ENCODE measurements at places on chromosomes 16 and 17.

DNA sequence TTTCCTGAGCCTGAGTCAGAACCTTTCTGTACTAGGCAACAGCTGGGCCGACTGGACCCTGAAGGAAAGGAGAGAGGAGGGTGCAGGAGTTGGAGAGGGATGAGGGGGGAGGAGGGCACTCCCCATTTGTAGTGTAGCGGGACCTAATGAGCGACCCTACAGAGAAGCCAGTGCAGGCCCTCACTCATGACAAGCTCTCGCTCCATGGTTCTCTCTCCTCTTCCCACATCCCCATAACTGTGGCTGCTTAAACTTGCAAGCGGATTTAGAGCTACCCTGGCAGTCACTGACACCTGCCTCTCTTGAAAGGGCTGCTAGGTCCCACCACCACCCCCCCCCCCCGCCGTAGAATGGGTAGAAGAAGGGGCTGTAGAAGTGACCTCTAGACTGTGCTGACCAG, 14.5 kb downstream of the NKD1 start:
- no peak for DNase-seq

GRCh38 chr17:68599091-68599490, 2.1 kb downstream of the FAM20A start:
- DNase-seq = peak; percentile 7

- DNase-seq = no peak
These were observed 3.5 kb upstream of the CAMKK1 start for GRCh38 chr17:3896108-3896967.

DNA sequence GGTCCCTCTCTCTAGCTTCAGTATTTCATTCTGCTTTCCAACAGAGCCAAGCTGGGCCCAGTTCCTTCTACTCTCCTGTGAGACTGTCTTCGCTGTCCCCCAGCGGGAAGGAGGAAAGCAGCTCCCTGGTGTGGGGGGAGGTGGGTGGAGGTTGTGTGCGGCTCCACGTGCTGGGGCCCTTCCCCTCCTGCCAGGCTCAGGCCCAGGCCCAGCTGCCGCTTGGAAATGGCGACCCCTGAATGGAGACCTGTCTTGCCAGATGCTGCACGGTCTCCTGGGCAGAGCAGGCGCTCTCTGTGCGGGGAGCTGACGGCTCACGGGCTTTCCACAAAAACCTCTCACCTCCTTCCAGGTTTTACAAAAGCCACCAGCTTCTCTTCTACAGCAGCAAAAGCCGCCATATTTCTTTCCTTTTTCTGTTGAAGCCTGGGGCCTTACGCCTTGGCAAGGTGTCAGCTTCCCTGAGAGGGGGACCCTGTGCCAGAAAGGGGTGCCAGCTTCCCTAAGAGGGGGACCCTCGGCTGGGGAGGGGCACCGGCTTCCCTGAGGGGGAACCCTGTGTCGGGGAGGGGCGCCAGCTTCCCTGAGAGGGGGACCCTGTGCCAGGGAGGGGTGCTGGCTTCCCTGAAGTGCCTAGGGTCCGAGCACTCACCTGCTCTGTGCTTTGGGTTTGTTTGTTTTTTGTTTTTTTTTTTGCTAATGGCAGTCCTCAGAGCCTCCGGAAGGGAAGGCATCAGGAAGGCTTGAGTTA, 47.5 kb downstream of the ZNF778 start:
- DNase-seq = no peak

- DNase-seq = no peak
These were observed 54.0 kb downstream of the DYNLRB2 start for GRCh38 chr16:80594756-80595155.

DNA sequence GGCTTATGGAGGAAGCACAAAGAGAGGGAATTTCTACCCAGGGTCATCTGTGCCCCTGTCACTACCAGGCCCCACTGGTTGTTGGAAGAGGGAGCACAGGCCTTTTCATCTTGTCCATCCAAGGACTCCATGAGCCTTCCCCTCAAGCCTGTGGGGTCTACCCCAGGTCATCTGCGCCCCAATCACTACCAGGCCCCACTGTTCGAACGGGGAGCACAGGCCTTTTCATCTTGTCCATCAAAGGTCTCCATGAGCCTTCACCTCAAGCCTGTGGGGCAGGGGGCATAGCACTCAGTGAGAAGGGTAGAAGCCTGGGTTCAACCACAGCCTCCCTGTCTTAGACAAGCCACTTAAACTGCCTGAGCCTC, 101.5 kb upstream of the CDH5 start:
- DNase-seq = no peak
